ENCODE measurements at places on chromosomes 12 and 14.

DNA sequence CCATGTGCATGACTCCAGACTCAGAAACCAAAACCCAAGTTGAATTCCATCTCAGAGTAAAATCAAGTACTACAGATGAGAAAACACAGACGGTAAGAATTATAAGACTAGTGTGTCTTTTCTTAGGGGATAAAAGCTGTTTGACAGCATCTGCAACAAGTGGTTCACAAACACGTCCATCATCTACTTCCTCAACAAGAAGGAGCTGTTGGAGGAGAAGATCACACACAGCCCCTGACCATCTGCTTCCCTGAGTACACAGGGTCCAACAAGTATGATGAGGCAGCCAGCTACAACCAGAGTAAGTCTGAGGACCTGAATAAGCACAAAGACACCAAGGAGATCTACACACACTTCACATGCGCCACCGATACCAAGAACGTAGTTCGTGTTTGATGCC lies 110.7 kb upstream of the ATF7IP start:
- no peak for DNase-seq

DNA sequence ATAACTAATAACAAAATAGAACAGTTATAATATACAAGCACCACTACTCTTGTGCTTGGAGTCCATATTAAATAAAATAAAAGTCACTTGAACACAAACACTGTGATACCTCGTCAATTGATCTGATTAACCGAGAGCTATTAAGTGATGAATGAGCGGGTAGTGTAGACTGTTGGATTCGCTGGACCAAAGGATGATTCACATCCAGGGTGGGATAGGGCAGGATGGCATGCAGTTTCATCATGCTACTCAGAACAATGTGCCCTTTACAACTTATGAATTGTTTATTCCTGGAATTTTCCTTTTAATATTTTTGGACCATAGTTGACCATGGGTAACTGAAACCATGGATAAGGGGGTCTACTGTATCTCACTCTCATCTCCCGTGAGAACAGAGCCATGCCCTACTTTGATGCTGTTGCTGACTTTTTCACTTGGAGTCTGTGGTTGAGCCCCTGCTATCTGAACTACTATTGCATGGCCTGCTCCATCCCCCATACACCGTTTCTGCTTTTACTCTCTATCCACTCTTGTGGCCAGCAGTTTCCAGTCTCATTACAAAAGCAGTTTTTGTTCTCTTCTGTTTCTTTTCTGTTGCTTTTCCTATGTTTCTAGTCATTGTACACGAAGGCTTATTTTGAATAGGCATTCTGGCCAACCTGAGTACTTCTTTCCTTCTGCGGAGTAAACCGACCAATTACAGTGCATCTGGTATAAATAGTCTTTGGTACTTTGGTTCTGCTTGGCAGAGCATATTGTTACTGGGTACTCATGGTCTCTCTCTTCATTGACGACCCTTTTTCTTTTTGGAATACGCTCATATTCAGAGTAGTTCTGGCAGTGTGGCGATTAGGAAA lies 12.2 kb downstream of the TMTC2 start:
- no peak for DNase-seq

DNA sequence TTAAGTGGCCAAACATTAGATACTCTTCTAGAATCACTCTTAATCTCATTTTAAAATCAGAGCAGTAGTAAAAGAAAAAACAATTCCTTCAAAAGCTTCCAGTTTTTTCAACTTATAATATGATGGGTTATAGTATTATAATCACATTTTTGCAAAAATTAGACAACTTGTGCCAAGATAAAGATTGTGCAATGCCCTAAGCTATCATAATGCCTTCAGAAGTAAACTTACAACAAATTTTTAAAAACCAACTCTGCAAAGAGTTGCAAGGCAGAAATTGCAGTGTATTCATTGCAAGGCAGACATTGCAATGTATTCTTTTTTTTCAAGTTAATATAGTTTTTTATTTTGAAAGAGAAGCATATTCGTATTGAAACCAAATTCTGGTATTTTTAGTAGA lies 47.2 kb upstream of the KITLG start:
- DNase-seq: no peak

DNA sequence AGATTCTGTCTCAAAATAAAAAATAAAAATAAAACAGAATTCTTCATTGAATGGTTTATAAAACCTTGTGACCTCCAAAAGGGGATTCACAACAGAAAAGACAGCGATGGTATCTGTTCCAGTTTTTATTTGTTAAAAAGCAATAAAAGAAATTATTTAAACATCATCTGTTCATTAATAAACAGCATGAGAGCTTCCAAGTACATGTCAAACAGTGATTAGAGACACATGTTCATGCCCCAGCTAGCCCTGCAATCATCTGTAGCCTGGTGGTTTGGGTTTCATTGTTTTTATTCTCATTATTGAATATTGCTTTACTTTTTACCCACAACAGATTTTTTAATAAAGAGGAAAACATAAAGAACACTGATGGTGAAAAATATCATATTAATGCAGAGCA lies 173.3 kb downstream of the ANO2 start:
- no peak for DNase-seq

Data from fibroblast of skin of back (primary cell).